NCI-H510A treated with DMSO at 0.1 percent for 48 hours (cell line): ENCODE measurements at places on chromosomes 5 and 9.

GRCh38 chr5:61775901-61776300, 443.8 kb downstream of the ZSWIM6 start:
- no peak for DNase-seq

DNA sequence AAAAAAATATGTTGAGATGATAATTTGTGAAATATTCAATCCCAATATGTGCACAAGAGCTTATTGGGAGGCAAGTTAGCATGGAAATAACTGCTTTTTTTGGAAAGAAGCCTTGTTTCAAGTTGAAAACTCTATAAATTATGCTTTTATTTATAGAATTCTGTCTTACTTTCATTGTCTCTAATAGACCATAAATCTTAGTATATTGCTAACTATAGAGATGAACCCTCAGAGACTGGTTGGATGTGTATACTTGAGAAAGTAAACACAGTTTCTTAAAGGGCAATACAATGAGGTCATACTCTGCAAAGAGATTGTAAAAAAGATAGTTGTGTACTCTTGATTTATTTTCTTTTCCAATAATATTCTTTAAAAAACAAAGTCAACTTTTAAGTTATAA, 530.3 kb downstream of the SPATA31D1 start:
- no peak for DNase-seq

GRCh38 chr5:177427919-177428573, 1.6 kb downstream of the GRK6 start:
- DNase-seq = no peak

GRCh38 chr9:78618735-78619134, 321.8 kb downstream of the PSAT1 start:
- no peak for DNase-seq

DNA sequence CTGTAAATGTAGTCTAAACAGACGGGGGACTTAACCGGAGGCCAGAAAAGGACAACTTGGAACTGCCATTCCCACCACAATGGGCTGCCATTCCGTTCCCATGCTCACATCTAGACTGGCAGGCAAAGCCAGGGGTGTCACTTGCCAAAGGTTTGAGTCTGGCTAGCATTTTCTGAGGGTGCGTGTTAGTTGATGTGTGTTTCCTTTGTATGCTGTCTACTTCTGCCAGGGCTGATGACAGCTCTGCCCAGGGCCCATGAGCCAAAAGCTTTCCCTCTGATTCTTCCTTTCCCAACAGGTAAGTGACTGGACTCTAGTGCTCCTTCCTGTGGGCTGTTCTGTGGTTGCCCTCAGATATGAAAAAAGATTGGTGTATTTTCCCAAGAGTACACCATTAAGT, 68.0 kb downstream of the ZNF608 start:
- no peak for DNase-seq

GRCh38 chr9:98808875-98809274, 1.4 kb downstream of the GALNT12 start:
- DNase-seq = no peak

- DNase-seq = no peak
Observed at GRCh38 chr9:134403292-134403681, 77.0 kb downstream of the RXRA start.

DNA sequence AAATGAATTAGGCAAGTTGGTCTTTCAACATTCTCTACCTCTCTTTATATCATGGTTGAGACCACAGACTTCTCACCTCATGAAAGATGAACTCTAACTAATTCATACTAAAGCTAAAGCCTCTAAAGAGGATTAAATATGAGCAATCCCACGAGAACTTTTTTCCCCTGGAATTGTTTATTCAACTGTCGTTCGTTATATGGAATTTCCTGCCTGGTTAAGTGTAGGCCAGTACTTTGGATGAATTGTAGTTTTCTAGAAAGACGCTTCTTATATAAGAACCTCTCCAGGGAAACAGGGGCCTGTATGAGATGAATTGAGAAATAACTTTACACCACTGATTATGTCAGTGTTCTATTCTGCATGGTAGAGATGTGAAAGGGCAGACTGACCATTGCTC, 42.9 kb downstream of the PDCD1LG2 start:
- no peak for DNase-seq

DNA sequence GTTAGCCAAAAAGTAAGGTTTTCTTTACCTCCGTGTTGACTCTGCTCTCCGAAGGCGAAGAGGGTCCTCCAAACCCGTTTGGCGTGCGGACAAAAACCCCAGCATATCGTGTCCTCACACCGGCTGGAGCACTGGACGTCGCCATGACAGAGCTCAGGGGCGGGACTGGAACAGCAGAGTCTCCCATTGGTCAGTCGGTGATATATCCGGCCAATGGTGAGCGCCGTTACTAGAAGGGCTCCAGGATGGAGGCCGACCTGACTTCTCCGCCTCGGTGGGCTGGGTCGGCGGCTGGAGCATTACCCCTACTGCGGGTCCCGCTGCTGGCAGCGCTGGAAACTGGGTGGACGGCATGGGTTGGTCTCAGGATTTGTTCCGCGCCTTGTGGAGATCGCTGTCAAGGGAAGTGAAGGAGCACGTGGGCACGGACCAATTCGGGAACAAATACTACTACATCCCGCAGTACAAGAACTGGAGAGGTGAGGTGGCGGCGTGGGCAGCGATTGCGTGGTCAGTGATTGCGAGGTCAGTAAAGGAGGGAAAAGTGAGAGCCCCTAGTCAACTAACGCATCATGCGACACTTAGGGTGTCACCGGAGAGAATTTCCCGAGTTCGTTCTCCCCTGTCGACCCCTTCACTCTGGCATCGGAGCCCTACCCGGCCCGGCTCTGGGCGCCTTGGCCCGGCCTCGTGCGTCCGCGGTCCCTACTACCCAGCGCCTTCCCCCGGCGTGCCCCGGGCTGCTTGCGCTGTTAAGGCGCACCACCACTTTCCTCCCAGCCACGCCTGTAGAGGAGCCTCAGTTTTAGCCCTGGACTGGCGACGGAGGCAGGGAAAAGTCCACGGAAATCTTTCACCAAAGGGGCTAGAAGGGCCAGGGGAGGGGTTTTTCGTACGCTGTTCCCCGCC, at the start of the genes ERCC8 and NDUFAF2:
TSS of gene ERCC8 (minus strand) at position 167 of the 909 bp plus-strand sequence. CDS start at position 105, 62 bp downstream.
TSS of gene NDUFAF2 (plus strand) at position 302 of the 909 bp plus-strand sequence. CDS start at position 353, 51 bp downstream.
- DNase-seq = peak; percentile 63

DNA sequence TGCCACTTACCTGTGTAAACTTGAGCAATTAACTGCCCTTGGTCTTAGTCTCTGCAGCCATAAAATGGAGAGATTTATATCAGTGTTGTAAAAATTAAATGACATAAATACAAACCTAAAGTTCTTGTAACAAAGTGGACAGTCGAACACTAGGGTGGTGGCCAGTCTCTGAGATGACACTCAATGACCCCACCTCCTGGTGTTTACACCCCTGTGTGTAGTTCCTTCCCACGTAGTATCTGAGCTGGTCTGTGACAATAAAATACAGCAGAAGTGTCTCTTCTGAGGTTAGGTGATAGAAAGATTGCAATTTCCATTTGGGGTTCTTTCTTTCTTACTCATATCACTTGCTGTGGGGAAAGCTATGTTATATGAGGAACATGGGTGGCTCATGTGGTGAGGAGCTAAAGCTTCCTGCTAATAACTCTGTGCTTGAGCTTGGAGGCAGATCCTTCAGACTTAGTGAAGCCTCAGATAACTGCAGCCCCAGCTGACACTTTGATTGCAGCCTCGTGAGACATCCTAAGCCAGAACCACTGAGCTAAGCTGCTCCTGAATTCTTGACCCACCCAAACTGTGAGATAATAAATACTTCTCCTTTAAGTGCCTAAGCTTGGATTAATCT, 173.4 kb upstream of the CHD1 start:
- no peak for DNase-seq

- no peak for DNase-seq
Observed at GRCh38 chr5:149389552-149390495, 10.7 kb upstream of the IL17B start.

GRCh38 chr5:168472329-168472728, 13.9 kb upstream of the RARS1 start:
- no peak for DNase-seq

GRCh38 chr9:22817181-22817580, 370.6 kb downstream of the DMRTA1 start:
- no peak for DNase-seq

GRCh38 chr5:78731884-78732283, 83.3 kb upstream of the LHFPL2 start:
- DNase-seq = no peak

DNA sequence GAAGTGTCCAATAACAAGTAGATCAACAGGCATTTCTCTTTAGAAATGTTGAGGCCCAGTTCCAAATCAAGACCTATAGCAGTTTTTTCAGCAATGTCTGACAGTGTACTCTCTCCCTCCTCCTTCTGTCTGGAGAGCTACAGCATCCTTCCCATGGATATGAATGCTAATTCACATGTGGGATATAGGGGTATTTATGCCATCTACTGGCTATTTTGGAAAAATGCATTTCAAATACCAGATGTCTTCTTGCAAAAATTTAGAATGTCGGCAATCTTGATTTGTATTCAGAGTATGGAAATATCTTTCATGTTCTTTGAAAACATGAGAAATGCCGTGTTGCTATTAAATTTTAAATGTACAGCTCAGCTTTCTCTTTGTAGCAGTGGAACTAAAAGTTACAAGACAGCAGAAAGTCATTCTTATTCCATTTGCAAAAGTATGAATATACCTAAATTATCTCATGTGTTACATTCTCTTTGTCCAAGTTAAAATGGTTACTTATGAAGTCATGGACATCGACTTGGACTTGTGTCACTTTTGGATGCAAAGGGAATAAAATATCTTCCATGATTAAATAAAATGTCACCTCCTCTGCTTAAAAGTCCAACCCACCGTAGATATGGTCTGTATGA, 647.8 kb downstream of the TAF11L14 start:
- peak; percentile 48 for DNase-seq

- no peak for DNase-seq
Observed at GRCh38 chr5:17455942-17456341, 42.1 kb upstream of the TAF11L2 start.

GRCh38 chr5:137392261-137392660, 106.9 kb downstream of the SPOCK1 start:
- no peak for DNase-seq

GRCh38 chr5:148408092-148408491, 24.3 kb downstream of the FBXO38 start:
- no peak for DNase-seq

DNA sequence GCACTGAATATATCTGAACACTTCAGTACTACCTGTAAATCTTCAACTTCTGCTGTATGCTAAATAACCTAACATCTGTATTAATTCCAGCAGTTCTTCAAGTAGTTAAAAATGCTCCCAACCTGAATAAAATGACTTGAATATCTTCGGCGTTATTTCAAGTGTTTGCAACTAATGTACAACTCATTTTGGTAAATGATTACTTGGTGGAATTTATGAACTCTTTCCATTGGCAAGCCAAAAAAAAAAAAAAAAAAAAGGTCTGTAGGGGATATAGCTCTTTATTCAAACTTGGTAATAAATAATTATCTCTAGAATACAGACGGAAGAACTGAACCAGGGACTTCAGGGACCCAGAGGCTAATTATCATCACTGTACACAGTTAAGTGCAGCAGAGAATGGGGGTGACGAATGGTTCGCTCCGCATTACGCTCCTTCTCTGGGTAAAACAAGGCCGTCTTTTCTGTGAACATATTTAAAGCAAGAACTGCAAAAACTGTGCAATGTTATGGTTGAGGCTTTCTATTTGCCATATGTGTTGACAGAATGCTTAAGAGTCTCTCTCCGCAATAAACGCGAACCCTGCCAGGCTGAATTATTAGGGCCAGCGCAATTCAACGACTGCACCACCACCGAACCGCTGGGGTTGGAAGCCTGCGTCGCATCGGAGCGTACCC, 1.9 kb upstream of the ERBIN start:
- no peak for DNase-seq

- DNase-seq = peak; percentile 18
Observed at GRCh38 chr9:3124001-3124400, 280.1 kb upstream of the PUM3 start.

- DNase-seq = no peak
Observed at GRCh38 chr5:172872997-172873491, 39.0 kb downstream of the ERGIC1 start.
